RWPE2 (cell line): ENCODE measurements at places on chromosomes 5 and 9.

DNA sequence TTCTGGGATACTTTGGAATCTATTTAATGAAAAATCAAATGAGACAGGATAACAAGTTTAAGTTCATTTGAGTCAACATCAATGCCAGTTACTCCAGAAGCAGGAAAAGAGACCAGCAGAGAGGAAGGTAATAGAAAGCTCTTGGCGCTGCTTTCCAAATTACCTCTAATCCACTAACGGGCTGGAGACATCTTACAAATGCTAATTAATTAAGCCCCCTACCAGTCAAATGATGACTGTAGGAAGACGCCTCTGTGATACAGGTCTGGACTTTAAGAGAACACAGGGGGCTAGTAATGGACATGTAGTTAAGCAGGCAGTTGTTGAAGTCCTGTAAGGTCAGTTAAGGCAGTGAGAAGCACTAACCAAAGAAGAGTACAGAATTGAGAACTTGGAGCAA, 65.3 kb upstream of the HTR4 start:
- DNase-seq = no peak

DNA sequence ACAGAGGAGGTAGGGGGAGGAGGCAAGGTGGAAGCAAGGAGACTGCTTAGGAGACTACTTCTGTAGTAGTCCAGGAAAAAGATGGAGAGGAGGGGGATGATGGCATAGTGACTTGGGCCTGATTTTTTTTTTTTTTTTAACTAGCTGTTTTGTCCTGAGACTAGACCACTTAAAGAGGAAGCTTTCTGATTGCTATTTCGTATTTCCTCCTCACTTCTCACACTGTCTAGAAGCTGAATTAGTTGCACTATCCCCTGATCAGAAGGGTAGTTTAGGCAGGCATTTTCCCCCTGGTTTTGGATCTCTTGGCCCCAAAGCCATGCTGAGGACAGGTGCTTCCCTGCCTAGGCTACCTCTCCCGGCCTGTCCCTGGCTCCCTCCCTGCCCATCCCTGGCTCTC, 14.9 kb downstream of the LARP1 start:
- no peak for DNase-seq

DNA sequence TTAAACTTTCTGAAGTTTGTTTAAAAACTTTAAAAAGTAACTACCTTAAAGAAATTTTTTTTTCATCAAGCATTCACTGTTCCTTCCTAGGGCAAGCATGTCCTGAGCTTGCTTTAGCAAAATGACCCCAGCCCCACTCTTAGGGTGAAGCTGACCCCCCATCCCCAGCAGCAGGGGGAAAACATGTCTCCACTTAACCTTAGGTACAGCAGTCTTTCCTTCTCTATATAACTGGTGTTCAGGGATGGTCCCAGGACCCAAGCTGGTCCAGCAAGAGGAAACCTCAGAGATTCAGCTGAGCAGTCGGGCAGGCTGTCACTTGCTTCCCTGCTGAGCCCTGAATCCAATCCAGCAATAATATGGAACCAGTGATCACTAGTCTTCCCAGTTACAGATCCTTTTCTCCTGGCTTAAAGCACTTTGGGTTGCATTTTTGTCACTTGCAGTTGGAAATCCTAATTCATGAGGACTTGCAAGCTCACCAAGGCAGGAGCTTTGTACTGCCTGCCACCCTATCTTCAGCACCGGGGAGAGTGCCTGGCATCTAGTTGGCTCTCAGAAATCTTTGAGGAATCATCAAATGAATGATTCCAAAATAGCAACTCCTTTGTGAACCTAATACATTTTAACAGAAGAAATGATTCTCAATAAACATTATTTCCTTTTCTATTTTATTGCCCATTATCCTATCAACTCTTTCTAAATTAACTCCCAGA, 91.2 kb downstream of the FSTL4 start:
- no peak for DNase-seq

DNA sequence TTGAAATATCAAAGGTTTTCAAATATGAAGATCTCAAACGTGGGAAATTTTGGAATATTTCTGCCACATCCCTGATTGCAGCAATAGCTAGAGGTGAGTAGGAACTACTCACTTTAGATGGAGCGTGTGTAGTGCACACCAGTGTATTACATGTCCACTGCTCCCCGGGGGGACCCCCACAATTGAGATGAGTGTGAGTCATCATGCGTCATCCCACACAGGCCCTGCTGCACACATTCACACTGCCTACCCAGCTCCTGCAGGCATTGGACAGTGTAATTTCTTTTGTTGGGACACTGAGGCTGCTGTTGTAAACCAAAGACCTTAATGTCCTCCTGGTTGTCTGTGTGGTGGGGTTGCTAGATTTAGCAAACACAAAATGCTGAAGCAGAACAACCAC, 280.0 kb downstream of the GAS1 start:
- no peak for DNase-seq

DNA sequence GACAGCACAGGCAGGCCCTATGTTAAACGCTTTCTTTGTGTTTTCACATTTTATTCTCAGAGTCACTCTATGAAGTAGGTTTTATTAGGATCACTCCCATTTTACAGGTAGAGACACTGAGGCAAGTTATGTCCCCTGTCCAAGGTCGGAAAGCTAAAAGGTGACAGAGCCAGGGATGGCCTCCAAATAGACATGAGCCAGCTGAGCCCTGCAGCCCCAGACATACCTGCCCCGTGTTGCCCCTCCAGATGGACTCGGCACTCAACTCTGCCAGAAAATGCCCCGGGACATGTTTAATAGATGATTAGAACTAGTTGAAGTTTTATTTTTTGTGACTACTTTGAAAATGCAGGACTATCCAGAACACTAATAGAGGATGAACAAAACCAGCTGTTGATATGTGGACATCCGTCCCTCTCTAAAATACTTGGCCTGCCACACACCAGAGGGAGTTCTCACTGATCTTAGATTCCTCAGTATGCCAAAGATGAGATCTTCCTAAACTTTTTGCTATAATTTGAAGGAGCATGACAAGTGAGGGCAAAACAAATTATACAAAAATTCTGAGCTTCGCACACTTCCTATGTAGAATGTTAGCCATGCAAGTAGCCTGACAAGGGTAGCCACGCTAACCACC, 258.6 kb upstream of the ADAMTS16 start:
- DNase-seq = no peak

GRCh38 chr5:64625678-64626077, 64.6 kb upstream of the SHISAL2B start:
- no peak for DNase-seq

- no peak for DNase-seq
These were observed 212.1 kb downstream of the ARL15 start for GRCh38 chr5:54098267-54098666.

- no peak for DNase-seq
These were observed 367.7 kb downstream of the PRELID2 start for GRCh38 chr5:145467446-145467845.

DNA sequence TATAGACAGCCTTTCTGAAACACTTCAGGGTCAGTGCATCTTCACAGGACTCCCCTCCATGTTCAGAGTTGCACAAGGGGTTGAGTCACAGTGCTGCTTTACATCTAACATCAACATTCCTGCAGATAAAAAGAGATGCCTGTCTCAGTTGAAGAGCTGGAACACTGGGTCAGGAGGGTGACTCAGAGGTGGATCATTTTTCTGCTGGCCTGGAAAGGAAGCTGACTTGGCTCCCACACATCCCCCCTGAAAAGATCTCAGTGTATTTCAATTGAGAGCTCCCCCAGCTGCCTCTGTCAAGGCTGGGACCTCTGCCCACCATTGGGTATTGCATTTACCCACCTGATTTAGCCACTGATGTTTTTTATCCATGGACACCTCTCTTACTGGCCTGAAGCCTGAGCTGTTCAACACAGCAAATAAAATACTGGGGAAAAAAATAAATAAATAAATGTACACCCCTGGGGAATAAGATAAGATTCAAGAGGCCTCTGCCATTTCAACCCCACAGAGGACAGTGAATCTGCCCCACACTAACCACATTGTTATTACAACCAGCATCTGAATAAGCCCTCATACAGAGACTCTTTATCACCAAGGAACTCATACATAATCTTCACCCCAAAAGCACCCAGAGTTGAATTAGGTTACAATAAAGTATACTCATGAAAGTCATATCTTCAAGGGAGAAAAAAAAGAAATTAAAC, 716.4 kb downstream of the SEMA5A start:
- peak; percentile 91 for DNase-seq

DNA sequence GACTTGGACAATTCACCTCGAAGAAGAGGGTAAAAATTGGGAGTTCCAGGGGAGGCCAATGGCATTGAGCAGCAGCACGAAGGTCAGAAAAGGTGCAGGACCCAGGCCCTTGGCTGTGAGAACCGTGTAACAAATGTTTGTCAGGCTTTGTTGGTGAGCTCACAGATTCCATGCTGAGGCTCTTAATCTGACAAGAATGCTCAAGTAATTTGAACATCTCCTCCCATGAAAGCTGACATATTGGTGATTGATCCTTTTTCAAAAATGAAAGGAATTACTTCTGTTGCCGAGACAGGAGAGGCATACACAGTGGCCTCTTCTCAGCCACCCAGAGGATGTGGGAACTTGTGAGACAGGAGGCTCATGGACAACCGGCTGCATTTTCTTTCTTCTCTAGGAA, 11.6 kb downstream of the RAI14 start:
- no peak for DNase-seq

DNA sequence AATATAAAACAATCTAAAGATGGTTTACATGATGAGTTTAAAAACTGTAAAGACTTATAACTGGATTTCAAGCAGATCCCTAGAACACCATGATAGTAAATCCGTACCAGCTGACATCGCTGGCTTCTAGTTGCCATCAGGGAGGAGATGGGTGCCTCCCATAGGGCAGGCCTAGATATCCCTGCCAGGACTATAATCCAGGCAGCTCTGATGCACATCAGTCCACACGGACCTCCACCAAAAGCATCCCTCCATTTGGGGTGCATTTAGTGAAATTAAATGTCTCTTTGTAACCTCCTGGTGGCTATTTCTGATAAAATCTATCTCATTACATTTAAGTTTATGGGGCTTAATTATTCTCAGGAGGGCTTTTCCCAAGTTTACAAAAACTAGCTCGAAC, 45.8 kb downstream of the RETREG1 start:
- no peak for DNase-seq

DNA sequence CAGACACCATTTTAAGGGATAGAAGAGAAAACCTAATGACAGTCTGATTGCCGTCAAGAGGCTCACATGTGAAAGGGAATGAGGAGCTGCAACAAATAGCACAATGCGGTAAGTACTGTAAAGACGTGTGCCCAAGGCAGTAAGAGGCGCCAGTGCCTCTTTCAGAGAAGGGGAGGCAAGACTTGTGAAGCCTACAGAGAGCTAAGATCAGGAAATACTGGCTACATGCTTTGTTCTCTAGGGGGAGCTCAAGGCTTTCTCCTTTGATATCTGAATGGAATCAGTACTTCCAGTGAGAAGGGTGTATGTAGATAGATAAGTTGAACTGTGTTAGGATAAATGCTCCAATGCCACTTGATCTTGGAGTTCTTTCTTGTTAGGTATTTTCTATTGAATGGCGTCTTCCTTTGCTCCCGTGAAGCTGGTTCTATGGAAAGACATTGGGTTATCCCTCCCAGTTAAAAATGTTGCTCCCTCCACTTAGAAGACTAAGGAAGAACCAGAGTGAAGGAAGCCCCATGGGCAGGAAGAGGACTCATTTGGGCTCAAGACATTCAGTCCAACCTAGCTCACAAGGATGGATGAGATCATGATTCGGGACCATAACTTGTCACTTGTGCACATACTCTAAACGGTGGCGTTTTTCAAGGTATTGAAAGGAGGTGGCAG, 23.5 kb upstream of the ALDOB start:
- DNase-seq = no peak

DNA sequence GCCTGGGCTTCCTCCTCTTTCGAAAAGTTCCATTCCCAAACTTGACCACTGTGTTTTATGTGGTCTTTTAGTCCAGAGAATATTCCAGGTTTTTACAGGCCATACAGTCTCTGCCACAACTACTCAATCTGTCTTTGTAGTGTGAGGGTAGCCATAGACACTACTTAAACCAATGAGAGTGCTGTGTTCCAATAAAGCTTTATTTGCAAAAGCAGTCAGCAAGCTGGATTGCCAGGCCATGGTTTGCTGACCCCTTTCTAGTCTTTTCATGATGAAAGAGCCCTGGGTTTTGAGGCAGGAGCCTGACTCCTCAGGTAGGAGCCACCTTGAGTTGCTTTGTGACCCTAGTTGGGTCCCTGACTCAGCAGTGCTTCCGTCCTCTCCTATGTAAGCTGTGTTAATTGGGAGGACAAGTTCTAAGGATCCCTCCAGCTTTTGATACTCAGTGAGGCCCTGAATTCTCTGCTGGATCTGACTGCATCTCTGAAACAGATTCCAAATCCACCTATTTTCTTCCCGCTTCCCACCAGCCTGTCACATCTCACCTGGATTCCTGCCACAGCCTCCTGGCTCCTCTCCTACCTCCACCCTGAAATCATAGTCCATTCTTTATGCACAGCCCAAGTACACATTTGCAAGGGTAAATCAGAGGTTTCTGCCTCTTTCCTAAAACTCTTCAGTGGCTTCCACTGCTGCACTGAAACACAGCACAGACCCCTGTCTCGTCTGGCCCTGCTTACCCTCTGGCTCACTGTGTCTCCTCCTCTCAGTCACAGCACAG, 13.5 kb downstream of the GALNT10 start:
- DNase-seq = no peak

- DNase-seq = no peak
These were observed 38.9 kb downstream of the SLC9A3 start for GRCh38 chr5:485113-485945.

- no peak for DNase-seq
These were observed 48.3 kb upstream of the PTGS1 start for GRCh38 chr9:122322553-122322952.

GRCh38 chr9:129176701-129177442, 1.2 kb downstream of the IER5L start:
- DNase-seq = no peak

GRCh38 chr9:7965063-7965462, 165.5 kb upstream of the DMAC1 start:
- DNase-seq = no peak

- no peak for DNase-seq
These were observed 278.9 kb downstream of the NR3C1 start for GRCh38 chr5:143124593-143124992.

- DNase-seq = no peak
These were observed 123.5 kb upstream of the COL5A1 start for GRCh38 chr9:134518004-134518606.

DNA sequence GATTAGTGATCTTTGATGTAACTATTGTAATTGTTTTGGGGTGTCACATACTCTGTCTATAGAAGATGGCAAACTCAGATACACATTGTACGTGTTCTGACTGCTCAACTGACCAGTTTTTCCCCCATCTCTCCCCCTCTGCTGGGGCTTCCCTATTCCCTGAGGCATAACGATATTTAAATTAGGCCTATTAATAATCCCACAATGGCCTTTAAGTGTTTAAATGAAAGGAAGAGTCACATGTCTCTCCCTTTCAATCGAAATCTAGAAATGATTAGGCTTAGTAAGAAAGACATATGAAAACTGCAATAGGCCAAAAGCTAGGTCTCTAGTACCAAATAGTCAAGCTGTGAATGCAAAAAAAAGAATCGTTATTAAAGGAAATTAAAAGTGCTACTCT, 265.6 kb downstream of the TMEM232 start:
- DNase-seq = no peak
